ENCODE measurements at places on chromosomes 7 and 10.
A peak's percentile ranks its signal among the peaks of the same experiment; 100 is the strongest.

- no peak for DNase-seq
Observed at GRCh38 chr10:97279121-97279815, 13.2 kb downstream of the ARHGAP19 start.

GRCh38 chr10:90447831-90448230 is 410.0 kb downstream of the HTR7 start:
- DNase-seq: peak; percentile 67

DNA sequence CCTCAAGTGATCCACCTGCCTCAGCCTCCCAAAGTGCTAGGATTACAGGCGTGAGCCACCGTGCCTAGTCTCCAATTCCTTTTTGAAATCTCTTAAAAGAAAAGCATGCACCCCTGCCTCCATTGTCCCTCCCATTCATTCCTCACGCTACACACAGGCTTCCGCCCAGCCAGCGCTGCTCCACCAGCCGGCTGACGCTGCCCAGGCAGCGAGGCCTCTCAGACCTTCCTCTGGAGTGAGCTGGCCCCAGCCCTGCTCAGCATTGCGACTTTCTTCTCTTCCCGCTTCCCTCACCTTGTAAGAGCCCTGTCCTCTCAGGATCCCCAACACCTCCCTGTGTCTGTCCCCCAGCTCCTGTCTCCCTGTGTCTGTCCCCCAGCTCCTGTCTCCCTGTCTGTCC is 23.6 kb downstream of the RGS10 start:
- no peak for DNase-seq

- DNase-seq: no peak
Observed at GRCh38 chr7:48305661-48306060, 134.4 kb downstream of the ABCA13 start.

DNA sequence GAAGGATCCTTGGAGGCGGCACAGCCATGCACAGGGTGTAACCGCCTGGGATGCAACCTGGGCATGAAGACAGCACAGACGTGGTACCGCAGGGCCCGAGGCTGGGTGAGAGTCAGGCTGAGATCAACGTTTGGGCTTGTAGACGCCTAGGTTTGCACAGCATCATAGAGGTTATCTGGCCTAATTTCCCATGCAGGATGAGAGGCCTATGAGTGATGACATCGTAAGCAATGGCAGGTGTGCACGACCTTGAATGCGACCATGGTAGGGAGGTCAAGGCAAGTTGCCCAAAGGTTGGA is 7.5 kb downstream of the CALML3 start:
- DNase-seq: no peak

DNA sequence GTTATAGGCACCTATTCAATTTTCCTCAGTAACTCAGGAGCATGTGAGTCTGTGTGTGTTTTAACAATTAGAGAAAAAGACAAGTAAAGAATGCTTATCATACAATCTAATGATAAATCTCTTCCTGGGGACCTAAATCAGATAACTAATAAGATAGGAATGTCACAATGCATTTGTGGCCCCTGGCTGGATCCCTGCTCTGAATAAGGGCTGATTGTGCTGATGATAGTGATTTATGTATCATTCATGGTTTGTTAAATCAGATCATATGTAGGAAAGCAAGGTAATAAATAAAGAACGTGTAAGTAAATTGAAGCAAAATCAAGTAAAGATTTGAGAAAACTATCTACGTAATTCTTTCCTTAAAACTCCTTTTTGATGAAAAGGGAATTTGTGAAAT is 145.9 kb downstream of the C7orf25 start:
- DNase-seq: no peak

DNA sequence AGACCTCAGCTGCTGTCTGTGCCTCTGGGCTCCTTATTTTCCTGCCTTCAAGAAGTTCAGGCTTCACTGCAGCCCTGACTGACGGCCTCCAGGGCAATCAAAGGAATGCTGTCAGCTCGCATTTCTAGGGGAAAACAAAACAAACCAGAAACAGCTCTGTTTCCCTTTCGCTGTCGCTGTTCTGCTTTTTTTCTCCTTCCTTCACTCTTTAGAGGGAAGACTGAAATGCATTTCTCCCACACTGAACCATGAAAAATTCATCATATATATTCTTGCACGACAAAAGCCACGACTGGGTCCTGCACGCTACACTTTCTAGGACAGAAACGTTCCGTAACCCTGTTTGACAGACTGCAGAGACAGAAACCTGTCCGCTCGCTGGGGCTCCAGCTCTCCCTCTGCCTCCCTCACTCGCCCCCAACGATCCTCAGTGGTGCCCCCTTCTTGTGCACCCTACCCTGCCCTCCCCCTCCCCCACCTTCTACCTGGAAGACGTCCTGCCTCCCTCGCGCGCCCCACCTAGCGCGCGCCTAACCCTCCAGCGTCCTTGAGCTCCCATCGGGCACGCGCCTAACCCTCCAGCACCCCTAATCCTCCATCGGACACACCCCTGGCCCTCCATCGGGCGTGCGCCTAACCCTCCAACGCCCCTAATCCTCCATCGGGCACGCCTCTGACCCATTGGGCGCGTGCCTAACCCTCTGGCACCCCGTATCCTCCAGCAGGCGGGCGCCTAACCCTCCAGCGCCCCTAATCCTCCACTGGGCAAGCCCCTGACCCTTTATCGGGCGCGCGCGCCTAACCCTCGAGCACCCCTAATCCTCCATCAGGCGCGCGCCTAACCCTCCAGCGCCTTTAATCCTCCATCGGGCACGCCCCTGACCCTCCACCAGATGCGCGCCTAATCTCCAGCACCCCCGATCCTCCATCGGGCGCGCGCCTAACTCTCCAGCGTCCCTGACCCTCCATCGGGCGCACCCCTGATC is 37.1 kb downstream of the SVOPL start:
- DNase-seq: peak; percentile 1
